ENCODE measurements at places on chromosomes 3 and 15. TPM values are rescaled to one million over a fixed set of nuclear protein-coding genes. Genes with fewer than 3 reads are reported as not detected.
A peak's percentile ranks its signal among the peaks of the same experiment; 100 is the strongest.

GRCh38 chr3:48423883-48424695 is 5.8 kb downstream of the PLXNB1 start:
- H3K4me3 ChIP-seq: no peak overlapping the region
- peaks cover 23% of the 10 kb centered on the region for H3K4me1 ChIP-seq
- H3K27ac ChIP-seq: no peak overlapping the region
- H3K36me3 ChIP-seq: peaks cover 13% of the 10 kb centered on the region
- no peaks in the 10 kb centered on the region for H3K27me3 ChIP-seq

DNA sequence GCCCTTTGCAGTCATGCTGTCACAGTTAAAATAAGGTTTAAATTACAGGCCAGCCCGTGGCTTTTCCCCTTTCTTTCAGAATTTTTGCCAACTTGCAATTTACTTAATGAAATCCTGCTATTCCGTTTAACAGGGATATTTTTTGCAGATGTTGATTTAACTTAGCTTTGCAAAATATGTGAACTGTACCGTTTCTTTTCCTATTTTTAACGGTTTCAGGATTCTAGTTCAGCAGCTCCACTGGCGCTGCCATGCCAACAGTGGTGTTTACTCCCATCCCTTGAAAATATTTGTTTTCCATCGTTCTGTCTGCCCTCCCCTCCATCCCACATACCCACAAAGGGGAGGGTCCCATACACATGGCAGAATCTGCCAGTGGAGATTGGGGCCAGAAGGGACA is 54.3 kb downstream of the SMAD6 start:
- H3K36me3 ChIP-seq: no peaks in the 10 kb centered on the region
- H3K4me1 ChIP-seq: peaks cover 10% of the 10 kb centered on the region
- no peaks in the 10 kb centered on the region for H3K27me3 ChIP-seq
- DNase-seq: no peak
- no peak overlapping the region for H3K27ac ChIP-seq

GRCh38 chr3:133171831-133172230 is 133.6 kb downstream of the TMEM108 start:
- no peaks in the 10 kb centered on the region for H3K36me3 ChIP-seq
- H3K27ac ChIP-seq: no peak overlapping the region
- no peaks in the 10 kb centered on the region for H3K4me1 ChIP-seq
- no peaks in the 10 kb centered on the region for H3K27me3 ChIP-seq
- DNase-seq: no peak

GRCh38 chr3:99250272-99250671 is 348.8 kb upstream of the DCBLD2 start:
- no peaks in the 10 kb centered on the region for H3K27me3 ChIP-seq
- H3K27ac ChIP-seq: no peak overlapping the region
- H3K4me1 ChIP-seq: no peaks in the 10 kb centered on the region
- H3K36me3 ChIP-seq: no peaks in the 10 kb centered on the region

DNA sequence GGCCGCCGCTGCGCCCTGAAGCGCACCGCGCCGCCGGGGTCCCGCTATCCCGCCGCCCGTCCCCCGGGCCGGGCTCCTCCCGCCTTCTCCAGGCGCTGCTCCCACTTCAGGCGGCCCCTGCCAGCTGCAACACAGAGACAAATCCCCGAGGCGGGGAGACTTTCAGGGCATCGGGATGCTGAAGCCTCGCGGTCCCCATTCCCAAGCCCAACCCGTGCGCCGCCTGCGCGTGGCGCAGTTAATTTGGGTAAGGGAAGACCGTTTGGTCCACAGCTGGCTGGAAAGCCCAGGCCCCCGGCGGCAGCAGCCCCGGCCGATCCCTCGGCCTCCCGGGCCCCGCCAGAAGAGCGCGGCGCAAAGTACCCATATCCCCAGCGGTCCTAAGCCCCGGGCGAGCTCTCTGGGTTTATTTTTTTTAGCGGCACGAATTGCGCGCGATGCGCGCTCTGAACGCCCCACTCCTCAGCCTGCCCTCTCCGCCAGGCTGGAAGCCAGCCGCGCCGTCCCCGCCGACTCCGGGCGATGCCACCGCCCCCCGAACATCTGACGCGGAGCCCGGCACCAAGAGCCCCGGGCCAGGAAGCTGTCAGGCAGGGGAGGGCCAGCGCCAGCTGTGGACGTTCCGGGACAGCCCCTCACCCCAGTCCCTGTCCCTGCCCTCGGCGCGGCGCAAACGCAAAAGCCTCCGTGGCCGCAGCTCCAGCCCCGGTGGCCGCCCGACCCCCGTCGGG is 517 bp downstream of the FBN1 start:
- no peaks in the 10 kb centered on the region for H3K4me1 ChIP-seq
- no peaks in the 10 kb centered on the region for H3K36me3 ChIP-seq
- H3K4me3 ChIP-seq: peak overlapping the region; percentile 24
- no peak for DNase-seq
- H3K27me3 ChIP-seq: no peaks in the 10 kb centered on the region

- H3K4me1 ChIP-seq: no peaks in the 10 kb centered on the region
- no peaks in the 10 kb centered on the region for H3K27me3 ChIP-seq
- no peak overlapping the region for H3K27ac ChIP-seq
- no peaks in the 10 kb centered on the region for H3K36me3 ChIP-seq
These were observed 71.5 kb downstream of the PLCH1 start for GRCh38 chr3:155673421-155673820.

DNA sequence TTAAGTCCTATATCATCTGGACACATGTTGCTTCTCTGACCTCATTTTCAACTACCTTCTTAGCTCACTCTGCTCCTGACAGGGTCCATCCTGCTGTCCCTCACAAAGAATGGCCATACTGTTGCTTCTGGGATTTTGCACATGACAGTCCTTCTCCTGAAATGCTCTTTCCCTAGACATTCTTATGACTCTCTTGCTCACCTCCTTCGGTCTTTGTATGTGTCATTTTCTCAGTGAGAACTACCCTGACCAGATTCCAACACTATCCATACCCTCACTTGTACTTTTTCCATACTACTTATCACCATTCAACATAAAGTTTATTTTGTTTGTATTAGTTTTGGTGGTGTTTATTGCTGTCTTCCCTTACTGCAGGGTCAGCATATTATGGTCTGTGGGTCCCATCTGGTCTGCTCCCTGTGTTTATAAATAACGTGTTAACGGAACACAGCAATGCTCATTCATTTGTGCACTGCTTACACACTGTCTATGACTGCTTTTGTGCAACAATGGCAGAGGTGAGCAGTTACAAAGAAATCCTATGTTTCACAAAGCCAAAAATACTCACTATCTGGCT is 159.5 kb downstream of the SPATA16 start:
- H3K27ac ChIP-seq: no peak overlapping the region
- H3K36me3 ChIP-seq: no peaks in the 10 kb centered on the region
- H3K4me1 ChIP-seq: no peaks in the 10 kb centered on the region

DNA sequence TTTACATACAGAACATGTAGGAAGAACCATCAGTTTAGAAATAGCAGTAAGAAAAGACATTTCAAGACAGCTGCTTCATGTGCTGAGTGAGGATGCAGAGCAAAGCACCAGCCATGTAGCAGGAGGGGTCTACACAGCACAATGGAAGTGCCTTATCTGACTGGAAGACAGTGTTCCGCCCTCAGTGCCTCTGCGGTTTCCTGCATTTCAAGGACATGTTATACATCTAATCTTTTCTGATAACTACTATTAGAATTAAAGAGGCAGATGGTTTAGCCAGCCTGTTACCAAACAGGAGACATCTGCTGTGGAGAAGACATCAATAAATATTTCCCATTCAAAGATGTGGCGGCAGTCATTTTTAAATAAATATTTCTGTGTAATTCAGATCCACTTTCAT is 10.6 kb downstream of the LSG1 start:
- H3K27ac ChIP-seq: no peak overlapping the region
- no peaks in the 10 kb centered on the region for H3K4me1 ChIP-seq
- H3K27me3 ChIP-seq: no peaks in the 10 kb centered on the region
- DNase-seq: no peak
- no peaks in the 10 kb centered on the region for H3K36me3 ChIP-seq

DNA sequence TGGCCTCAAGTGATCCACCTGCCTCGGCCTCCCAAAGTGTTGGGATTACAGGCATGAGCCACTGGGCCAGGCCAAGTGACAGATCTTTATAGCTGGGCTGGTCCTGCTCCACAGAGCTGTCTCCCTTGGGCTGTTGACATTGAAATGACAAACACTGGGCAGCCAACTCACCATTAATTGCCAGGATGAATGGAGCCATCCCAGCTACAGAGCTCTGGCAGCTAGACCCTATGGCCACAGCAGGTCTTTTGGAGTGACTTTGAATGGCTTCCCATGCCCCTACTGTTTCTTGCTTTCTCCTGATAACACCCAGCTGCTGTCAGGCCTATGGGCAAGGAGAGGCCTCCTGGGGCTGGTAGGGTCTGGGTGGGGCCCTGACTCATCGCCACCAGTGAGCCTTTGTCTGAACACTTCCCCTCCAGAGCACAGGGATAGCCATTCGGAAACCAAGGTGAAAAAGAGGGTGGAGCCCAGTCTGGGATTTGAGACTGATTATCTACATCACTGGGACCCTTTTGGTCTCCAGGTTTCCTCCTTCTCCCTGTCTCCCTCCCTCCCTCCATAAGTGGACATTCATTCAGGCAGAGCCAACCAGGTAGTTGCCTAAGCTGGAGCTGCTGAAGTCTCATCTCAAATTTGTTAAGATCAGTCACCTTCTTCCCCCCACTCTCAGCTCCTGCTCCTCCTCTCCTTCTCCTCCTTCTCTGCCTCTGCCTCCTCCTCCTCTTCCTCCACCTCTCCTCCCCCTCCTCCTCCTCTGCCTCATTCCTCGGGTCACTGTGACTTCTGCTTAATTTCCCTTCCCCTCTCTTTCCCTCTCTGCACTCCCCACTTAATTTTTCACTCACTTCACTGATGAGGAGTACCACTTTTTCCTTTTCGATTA is 34.0 kb downstream of the BHLHE40 start:
- no peak overlapping the region for H3K4me3 ChIP-seq
- H3K4me1 ChIP-seq: peaks cover 24% of the 10 kb centered on the region
- no peaks in the 10 kb centered on the region for H3K36me3 ChIP-seq
- DNase-seq: peak; percentile 59
- H3K27me3 ChIP-seq: no peaks in the 10 kb centered on the region

GRCh38 chr3:33061782-33062181 is 35.2 kb downstream of the GLB1 start:
- peaks cover 8% of the 10 kb centered on the region for H3K36me3 ChIP-seq
- peaks cover 45% of the 10 kb centered on the region for H3K4me1 ChIP-seq
- H3K27me3 ChIP-seq: no peaks in the 10 kb centered on the region
- no peak overlapping the region for H3K4me3 ChIP-seq

- H3K27ac ChIP-seq: peak overlapping the region; percentile 68
- DNase-seq: no peak
- peak overlapping the region; percentile 62 for H3K4me3 ChIP-seq
- peaks cover 7% of the 10 kb centered on the region for H3K4me1 ChIP-seq
These were observed 646 bp downstream of the IQCB1 start for GRCh38 chr3:121834157-121834670.

- H3K27ac ChIP-seq: no peak overlapping the region
- 0 out of 2 replicates have a peak, but pooled peaks cover 11% of the 10 kb centered on the region for H3K4me1 ChIP-seq
- no peak for DNase-seq
- no peak overlapping the region for H3K4me3 ChIP-seq
These were observed 15.2 kb downstream of the ATG7 start for GRCh38 chr3:11287404-11287803.

- no peaks in the 10 kb centered on the region for H3K27me3 ChIP-seq
- no peak for DNase-seq
- no peak overlapping the region for H3K4me3 ChIP-seq
These were observed 62.6 kb upstream of the SLC2A2 start for GRCh38 chr3:171088964-171089754.

DNA sequence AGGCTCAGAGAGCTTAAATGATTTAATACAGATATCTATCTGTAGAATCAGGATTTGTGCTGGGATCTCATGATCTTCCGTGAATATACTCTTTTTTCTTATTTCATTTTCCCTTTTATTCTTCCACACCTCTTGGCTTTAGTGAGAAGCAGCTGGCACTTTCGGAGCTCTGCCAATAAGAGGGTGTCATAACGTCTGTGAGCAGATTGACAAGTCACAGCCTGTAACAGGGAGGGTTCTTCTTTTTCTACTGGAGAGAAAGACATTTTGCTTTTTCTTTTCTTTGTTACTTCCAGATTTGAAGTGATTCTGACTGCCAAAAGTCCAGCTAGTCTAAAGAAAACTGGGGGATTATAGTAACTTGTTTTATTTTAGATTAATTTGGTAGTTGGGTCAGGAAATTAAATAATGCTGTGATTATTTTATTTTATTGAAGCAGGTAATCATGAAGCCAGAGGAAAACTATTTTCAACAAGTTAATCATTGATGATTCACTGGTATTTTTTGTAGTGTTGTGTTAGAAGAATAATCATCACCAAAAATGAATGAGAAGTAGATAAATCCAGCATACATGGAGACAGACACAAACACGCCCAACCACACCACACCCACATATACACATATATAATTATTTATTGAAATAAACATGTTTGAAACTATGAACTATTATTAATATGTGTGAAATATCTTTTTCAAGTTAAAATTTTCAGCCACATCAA is 69.8 kb downstream of the TNFAIP8L3 start:
- no peak overlapping the region for H3K4me3 ChIP-seq
- no peak overlapping the region for H3K27ac ChIP-seq
- no peaks in the 10 kb centered on the region for H3K36me3 ChIP-seq
- no peak for DNase-seq
- no peaks in the 10 kb centered on the region for H3K4me1 ChIP-seq

GRCh38 chr15:26773917-26774316 is 1.1 kb upstream of the GABRB3 start:
- no peaks in the 10 kb centered on the region for H3K4me1 ChIP-seq
- DNase-seq: no peak
- no peaks in the 10 kb centered on the region for H3K27me3 ChIP-seq
- no peaks in the 10 kb centered on the region for H3K36me3 ChIP-seq
- no peak overlapping the region for H3K27ac ChIP-seq
- H3K4me3 ChIP-seq: no peak overlapping the region

- H3K36me3 ChIP-seq: no peaks in the 10 kb centered on the region
- no peak overlapping the region for H3K4me3 ChIP-seq
- no peak for DNase-seq
- H3K4me1 ChIP-seq: no peaks in the 10 kb centered on the region
- no peak overlapping the region for H3K27ac ChIP-seq
These were observed 589.2 kb downstream of the ROBO1 start for GRCh38 chr3:79178471-79179180.

Gene AHSG
- 237 TPM for total RNA-seq

Gene GP9
- not detected for total RNA-seq

Gene SLC24A5
- not detected for total RNA-seq

Gene P2RY14
- not detected for total RNA-seq

Data from Caco-2 (cell line).